Naive thymus-derived CD4-positive, alpha-beta T cell (primary cell): ENCODE measurements at places on chromosomes 13 and 19. TPM values are rescaled to one million over a fixed set of nuclear protein-coding genes. Genes with fewer than 3 reads are reported as not detected.
A peak's percentile ranks its signal among the peaks of the same experiment; 100 is the strongest.

ZNF468 gene
- total RNA-seq = 26.2 TPM

PSG3 gene
- total RNA-seq = not detected

ADM5 gene
- 3.5 TPM for total RNA-seq

PAF1 gene
- 48.8 TPM for total RNA-seq

NLRP7 gene
- not detected for total RNA-seq

TEX101 gene
- total RNA-seq = not detected

GJB2 gene
- total RNA-seq = 3.5 and 3.6 TPM in 2 replicates

SYCN gene
- total RNA-seq = not detected

CRX gene
- total RNA-seq = not detected

GRCh38 chr13:28651810-28652401 is 7.0 kb upstream of the POMP start:
- DNase-seq = no peak

DNA sequence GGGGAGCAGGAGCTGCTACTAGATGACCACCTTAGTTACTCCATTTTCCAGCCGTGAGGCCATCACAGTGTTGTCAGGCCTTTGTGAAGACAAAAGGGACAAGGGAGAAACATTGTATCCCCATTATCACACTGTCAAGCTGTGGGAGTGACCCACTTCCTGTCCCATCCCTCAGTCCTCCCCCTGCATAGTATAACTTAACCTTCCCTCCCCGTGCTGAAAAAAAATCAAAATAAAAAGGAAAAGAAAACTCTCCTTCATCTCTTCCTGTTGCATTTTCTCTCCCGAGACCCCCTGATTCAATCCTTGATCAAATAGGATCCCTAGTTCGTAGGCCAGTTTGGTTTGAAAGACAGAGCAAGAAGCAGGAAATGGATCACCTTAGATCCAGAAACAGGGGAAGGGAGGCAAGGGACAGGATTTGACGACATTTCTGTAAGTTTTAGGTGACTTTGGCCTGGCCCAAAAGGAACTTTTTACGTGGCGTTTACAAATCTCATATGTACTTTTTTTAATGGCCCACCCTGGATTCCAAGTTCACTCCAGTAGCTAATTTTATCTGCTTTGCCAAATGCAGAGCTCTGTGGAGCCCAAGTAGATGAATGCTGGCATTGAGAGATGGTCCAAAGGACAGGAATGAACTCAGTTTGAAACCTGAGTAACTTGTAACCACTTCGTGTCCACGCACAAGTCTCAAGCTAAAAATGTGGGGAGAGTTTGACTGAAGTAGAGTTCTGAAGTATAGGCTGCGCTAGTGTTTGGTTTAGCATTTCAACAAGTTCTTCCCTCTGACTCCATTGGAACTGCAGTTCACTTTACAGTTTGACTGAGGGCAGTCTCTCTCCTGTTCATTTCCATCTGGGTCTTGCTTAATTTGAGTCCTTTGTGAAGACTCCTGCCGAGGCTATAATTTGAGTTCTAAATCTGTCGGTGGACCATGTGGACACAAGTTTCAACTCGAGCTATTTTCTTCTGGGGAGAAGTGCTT is 16.6 kb upstream of the GATAD2A start:
- DNase-seq = no peak

- peak; percentile 45 for DNase-seq
These were observed 10.7 kb upstream of the FLT1 start for GRCh38 chr13:28505543-28506135.

GRCh38 chr13:48661107-48661506 is 7.4 kb downstream of the CYSLTR2 start:
- DNase-seq = no peak

DNA sequence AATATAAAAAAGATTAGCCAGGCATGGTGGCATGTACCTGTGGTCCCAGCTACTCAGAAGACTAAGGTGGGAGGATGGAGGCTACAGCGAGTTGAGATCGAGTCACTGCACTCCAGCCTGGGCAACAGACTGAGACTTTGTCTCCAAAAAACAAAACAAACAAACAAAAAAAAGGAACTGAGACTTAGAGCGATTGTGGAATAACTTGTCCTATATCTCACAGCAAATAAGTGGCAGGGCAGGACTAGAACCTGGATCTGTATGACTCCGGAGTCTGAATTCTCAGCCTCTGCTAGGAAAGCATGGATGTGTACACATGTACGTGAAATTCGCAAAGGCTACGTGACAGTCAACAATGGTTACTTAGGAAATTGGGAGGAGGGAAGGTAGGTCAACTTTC is 20.1 kb downstream of the KRTDAP start:
- no peak for DNase-seq

- DNase-seq = no peak
These were observed 2.4 kb downstream of the PTPRH start for GRCh38 chr19:55206664-55207500.

GRCh38 chr13:34425327-34425949 is 516.6 kb upstream of the NBEA start:
- DNase-seq = no peak

GRCh38 chr13:44030615-44031014 is 150.9 kb downstream of the LACC1 start:
- no peak for DNase-seq

DNA sequence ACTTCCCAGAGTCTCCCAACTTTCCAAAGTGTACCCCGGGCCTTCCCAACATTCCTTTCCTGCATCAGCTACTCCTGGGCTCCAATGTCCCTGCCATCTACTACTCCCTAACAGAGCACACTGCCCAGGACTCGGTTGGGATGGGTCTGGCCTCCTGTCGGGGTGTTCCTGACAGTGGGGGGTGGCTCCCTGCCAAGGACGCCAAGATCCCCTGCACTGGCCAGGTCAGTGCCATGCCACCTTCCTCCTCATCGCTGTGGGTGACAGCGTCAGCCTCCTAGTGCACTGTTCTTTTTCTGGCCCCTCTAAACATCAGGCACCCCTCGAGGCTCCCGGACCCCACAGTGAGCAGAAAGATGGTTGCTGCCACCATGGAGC is 13.8 kb downstream of the EPS15L1 start:
- DNase-seq = no peak
